SK-N-SH treated with all-trans-retinoic acid at 6 μM for 48 hours (cell line): ENCODE measurements at places on chromosomes 11 and 22.

DNA sequence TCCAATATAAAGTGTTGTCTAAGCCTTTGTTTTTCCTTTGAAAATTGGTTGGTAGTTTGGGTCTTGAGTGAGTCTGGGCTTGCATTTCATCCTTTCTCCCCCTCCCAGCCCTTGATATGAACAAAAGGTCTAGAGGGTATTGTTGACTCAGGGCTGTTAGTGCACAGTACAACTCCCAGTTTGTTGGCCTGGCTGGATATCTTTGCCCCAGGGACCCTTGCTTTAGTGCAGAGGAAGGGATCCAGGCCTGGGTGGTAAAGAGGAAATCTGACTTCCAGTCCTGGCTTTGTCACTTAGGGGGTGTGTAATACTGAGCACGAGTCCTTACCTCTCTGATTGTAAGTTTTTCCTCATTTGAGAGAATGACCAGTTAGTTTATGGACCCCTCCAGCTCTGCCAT lies 330.4 kb downstream of the TMEM135 start:
- no peak for ATAC-seq

- ATAC-seq = no peak; the same call in 2 of the 3 replicates
Measured at GRCh38 chr11:45671246-45672171, 6.1 kb upstream of the CHST1 start.

DNA sequence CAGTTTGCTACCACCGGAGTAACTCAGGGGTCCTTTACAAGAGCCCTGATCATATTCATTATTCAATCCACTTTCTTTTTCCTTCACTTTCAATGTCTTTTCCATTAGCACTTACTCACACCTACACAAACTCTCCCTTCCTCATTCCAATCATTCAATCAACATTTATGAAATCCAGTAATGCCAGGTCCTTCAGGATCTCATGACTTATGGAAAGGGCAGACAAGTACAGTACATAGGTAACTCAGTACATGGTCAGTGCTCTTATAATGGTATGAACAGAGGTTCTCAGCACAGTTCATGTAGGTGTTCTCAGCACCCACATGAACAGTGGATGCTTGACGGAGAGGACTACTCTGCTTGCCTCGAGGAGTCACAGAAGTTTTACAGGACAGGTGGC lies 106.6 kb downstream of the USP35 start:
- no peak for ATAC-seq

GRCh38 chr11:125952973-125953372 lies 7.1 kb downstream of the VSIG10L2 start:
- peak; percentile 6; the same call in 1 of the 3 replicates for ATAC-seq

DNA sequence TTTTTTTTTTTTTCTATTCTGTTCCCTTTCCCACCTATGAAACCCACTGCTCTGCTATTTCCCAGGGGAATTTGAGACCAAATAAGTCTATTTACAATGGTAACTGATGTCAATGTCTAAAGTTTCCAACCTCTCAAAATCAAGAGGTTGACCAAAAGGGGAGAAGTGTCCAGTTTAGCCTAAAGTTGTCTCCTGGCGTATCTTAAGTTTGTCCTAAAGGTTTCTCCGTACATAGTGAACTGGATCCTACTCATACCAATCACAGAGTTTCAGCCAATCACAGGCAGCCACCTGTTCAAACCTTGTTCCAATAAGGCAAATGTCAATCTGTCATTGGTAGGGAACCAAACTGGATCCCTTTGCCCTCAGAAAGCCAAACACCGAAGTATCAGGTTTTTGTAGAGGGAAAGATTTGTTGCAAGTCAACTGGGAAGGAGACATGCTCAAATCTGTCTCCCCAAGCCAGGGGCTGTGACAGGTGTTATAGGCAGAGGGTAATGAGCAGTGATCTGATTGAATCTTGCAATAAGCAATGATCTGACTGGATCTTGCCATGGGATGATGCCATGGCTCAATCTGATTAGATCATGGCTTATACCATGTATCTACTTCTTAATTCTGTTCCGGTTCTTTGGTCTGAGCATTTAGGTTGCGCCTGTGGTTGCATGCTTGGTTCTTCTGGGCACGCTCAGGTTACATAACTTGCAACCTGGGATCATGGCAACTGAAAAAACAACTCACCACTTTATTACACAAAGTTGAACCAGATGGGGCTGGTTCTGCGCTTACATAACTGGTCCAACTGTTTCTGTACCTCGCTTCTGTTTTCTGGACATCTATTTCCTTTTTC lies 1.1 kb upstream of the VPS37C start:
- peak; percentile 16; the same call in 2 of the 3 replicates for ATAC-seq

DNA sequence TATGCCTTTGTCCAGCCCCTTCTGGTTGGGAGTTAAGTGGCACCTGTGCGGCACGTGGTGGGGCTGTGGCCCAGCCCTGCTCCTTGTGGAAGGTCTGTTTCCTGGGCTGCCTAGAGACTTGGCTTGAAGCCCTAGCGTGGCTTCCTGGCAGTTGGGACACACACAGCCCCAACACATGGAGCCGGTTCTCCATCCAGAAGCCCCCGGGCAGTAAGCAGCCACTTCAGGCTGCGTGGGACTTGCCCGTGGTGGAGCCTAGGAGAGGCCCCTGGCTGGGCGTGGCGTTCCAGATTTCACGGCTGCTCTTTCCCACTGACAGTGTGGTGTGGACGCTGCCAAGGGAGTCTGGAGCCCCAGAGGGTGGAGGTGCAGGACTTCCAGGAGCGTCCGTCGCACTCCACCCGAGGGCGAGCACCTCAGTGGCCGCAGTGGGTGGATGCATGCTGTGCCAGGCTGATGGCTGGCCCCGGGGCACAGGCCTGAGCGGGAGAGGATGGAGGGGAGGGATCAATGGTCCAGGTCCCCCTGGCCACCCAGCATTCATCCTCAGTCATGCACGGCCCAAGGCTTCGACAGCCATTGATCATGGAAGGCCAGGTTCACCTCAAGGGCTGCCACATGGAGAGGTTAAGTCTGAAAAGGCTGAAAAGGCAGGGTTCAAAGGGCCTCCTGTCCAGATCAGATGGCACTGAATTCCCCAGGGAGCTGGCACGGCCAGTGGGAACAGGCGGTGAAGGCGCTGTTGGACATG lies 9.3 kb downstream of the CCND1 start:
- ATAC-seq = no peak

DNA sequence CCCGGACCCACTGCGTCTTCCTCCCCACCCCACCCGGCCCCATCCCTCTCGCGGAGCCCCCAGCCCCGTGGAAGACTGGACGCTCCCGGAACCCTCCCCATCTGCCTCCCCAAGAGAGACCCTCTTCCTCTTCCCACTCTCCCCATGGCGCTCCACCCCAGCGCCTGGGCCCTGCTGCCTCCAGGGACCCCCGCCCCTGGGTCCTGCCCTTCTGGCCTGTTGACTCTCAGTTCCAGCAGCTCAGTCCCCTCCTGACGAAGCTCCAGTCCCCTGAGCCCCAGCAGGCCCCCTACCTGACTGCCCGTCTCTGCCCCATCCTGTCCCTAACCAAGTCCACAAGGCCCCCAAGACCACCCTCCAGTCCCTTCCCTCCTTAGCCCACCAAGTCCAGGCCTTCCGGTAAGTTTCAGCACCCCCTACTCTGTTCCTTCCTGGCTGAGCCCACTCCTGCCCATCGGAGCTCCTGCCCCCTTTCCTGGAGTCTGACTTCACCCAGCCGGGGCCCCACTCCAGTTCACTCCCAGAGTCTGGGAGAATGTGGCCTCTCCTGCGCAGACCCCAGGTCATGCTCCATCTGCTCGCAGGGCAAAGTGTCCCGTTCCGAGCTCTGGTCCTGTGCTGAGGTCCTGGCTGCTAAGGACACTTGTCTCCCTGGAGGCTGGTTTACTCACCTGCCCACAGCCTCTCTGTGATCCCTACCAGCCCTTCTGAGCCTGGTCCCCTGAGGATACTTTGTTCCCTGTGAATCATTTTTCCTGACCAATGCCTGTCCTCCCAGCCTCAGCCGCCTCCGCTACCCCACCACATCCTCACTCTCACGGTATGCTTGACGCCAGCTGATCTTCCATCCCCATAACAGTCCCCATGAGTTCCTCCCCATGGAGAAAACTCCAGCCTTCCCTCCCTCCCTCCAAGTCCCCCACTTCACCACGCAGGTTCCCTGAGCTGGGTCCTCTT lies 722 bp downstream of the IFITM10 start:
- no peak; the same call in 2 of the 3 replicates for ATAC-seq

DNA sequence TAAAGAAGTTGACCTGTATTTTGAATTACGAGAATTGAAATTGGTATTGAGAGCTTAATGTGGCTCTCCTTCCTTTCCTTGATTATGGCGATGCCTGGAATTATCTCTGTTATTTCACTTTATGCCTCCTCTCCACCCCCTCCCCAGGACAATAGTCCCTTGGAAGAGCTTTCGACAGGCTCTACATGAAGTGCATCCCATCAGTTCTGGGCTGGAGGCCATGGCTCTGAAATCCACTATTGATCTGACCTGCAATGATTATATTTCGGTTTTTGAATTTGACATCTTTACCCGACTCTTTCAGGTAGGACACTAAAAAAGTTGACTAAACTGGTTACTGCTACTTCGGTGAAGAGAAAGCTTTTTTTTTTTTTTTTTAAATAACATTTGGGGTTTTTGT lies 43.2 kb downstream of the MCAM start:
- ATAC-seq = no peak

DNA sequence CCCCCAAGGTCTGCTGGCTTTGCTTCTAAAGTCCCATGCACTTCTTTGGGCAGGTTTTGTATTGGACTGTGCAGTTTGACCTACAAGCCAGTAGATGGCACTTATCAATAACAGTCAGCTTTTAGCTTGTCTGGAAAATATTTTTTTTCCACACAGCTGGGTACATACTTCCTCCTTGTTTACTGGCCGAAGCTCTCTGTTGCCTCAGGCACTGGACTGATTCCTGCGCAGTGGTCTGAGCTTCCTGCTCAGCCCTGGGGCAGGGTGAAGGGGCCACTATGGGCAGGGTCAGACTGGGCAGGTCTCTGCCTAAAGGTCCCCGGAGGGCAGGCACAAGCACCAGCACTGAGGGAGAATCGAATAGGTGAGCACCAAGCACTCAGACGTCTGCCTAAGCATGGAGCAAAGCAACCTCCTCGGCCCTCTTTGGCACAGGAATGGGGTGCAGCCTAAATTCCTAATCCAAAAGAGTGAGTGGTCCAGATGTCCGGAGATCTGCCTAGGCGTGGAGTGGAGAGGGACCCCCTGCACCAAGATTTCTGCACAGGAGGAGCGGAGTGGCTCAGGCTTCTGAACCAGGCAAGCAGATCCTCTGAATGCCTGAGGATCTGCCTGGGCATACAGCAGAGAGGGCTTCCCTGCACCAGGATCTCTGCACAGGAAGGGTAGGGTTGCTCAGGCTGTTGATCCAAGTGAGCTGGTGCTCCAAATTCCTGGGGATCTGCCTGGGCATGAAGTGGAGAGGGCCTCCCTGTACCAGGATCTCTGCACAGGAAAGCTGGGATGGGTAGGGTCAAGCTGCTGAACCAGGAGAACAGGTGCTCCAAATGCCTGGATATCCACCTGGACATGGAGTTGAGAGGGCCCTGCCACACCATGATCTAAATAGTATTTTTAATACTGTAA lies 105.9 kb upstream of the C11orf58 start:
- peak; percentile 63 for ATAC-seq

- ATAC-seq = no peak
Measured at GRCh38 chr11:125976156-125976555, 30.3 kb downstream of the VSIG10L2 start.

- ATAC-seq = no peak
Measured at GRCh38 chr11:35658020-35658948, 4.3 kb upstream of the TRIM44 start.
